ENCODE measurements at places on chromosomes 12 and 14.

DNA sequence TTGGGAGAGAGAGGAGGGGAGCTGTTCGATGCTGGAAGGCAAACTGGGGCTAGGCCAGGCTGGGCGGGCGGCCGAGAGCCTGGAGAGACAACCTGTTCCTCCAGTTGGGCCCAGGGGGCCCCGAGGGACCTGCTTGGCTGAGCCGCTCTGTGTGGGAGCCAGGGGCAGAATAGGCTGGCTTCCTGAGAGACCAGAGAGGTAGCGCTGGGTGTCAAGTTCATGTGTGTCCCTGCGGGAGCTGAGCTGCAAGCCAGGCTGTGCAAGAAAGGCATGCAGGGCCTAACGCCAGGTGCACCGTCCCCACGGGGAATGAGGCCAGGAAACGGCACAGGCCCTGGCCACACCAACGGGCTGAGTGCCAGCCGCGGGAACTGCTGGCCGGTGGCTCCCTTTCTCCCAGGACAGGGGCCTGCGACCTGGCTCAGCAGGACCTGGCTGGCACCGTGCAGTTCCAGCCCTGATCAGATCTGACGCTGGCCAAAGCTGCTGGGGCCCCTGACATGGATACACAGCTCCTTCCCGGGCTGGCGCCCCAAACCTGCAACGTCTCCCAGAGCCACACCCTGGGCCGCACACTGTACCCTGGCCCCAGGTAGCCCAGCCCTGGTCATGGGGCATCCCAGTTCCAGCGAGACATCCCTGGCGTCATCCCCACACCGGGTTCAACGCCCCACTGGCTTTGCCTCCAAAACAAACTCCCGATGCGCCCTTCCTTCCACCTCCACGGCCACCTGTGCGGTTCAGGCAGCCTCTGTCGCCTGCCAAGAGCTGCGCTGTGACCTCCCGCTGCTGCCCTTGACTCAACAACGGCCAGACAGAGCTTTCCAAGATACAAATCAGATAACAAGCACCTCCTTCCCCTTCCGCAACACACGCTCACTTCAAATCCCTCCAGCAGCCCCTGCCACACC is 65.0 kb downstream of the RFLNA start:
- DNase-seq: no peak

DNA sequence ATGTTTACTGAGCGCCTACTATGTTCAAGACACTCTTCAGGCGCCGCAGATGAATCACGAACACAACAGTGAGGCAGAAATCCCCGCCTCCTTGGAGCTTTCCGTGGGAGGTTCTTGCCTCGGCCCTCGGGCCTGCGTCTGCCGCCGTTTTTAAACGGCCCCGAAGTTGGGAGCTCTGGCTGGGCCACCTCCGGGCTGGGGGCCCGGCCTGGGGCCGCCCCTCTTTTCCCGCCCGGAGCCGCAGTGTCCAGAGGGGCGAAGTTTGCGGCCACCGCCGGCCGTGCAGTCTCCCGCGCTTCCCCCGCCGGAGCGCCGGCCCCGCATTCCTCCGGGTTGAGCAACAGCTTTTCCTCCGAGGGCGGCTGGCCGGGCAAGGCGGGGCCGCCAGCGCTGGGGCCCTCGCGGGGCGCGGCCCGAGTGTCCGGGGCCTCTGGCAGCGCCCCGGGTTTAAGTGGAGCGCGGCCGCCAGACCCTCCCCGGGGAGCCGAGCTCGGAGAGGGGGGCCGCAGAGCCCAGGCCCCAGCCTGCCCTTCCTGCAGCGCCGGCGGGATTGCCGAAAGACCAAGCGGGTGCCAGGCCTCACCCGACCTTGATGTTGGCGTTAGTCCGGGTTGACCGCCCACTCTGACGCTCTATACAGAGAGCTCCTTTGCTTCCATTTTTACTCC is 18.7 kb upstream of the CTDSP2 start:
- no peak for DNase-seq

GRCh38 chr12:7130701-7131501 is 730 bp downstream of the CLSTN3 start:
- no peak for DNase-seq

DNA sequence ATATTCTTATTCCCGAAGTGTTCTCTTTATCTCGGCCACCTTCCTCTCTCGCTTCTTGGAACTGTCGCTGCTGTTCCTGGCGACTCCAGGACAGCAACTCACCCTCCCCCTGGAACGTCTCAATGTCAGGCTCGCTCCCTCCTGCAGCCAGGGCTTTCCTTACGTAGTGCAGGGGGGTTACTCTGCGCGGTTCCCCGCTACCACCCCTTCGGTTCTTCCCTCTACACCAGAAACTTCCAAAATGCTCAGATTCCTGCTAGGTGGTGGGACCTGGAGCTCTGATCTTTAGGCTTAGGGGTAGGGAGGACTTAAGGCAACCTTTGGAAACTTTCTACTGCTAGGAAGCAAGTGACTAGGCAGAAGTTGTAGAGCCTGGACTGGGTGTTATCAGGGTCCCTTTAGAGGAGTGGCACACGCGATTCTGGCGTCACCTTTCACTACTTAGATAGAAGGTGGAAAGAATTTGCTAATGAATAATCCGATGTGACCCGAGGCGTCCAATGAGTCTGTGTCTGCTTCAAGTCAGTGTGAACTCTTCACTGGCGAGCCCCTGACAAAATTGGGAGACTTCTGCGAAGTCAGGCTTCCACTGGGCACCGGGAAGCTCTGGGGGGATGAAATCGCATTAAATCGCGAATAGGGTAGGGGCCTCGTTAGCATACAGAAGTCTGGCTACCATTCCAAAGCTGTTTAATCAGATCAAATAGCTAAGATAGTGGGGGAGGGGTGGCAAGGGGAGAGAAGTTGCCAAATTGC is 900 bp upstream of the DPF3 start:
- DNase-seq: no peak

DNA sequence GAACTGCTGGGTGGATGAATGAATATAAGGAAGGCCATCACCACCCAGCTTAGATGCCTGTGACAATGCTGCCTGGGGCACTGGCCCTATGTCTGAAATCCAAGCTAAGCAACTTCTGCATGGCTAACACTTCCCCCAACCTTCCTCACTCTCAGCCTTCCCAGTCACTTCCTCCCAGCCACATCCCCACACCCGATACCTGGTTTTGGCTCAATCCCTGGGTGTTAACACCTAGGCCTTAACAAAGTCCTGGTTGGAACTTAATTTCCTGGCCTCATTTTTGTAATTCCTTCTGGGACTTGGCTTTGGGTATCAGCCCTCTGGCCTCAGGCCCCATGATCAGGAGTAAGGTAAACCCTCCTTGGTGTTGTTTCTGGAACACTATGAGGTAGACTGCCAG is 110.0 kb downstream of the EFCAB11 start:
- DNase-seq: no peak

DNA sequence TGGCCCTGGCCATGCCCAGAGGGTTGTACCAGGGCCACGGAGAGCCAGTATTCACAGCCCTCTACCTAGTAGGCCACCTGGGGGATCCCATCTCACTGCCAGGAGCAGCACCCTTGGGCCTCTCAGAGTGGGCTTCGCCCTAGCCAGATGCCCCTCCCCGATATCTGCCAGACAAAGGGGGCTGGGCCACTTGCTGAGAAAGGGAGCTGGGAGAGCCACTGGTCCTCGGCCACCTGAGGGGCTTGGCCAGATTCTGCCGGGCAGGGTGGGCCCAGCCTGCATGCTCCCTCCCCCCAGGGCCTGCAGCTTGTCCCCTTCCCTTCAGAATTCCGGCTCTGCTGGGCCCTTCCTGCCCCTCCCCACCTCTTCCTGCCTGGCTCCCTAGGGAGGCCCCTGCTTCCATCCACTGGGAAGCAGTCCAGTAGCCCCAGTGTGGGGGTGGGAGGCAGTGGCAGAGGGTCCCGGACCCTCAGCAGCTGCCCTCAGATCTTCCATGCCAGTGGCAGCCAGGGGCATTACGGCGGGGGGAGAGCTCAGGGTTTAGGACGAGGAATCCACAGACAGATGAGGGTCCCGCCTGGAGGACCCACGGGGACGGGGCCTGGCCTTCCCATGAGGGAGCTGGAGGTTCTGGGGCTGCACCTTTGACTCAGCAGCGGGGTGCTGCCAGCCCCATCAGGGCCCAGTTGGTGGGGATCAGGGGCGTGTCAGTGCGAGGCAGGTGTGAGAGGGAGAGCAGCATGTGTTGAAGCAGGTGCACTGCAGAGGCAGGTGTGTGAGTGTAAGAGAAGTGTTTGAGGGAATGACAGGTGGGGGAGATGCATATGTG is 2.4 kb downstream of the CRIP2 start:
- DNase-seq: no peak

DNA sequence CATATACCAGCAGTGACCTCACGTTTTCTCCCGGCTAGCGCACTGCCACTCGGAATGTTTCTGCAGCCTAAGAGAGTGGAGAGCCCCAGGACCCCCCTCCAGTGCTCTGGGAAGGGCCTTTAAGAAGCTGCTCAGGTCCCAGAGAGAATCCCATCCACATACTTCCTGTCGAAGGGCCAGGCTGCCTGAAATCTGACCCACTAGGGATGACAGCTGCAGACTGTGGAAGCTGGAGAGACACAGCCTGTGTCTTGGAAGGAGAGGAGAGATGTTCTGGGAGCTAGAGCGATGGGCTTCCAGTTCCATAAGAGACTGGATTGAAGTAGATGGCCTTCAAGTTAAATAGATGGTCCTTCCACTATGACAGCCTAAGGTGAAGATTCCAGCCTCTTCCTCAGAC is 54.4 kb downstream of the IQSEC3 start:
- DNase-seq: no peak
